A172 (cell line): ENCODE measurements at places on chromosomes 11 and 22. TPM values are rescaled to one million over a fixed set of nuclear protein-coding genes. Genes with fewer than 3 reads are reported as not detected.

GRCh38 chr11:63621071-63621470, 6.8 kb upstream of the PLAAT3 start:
- no peak for DNase-seq

DNA sequence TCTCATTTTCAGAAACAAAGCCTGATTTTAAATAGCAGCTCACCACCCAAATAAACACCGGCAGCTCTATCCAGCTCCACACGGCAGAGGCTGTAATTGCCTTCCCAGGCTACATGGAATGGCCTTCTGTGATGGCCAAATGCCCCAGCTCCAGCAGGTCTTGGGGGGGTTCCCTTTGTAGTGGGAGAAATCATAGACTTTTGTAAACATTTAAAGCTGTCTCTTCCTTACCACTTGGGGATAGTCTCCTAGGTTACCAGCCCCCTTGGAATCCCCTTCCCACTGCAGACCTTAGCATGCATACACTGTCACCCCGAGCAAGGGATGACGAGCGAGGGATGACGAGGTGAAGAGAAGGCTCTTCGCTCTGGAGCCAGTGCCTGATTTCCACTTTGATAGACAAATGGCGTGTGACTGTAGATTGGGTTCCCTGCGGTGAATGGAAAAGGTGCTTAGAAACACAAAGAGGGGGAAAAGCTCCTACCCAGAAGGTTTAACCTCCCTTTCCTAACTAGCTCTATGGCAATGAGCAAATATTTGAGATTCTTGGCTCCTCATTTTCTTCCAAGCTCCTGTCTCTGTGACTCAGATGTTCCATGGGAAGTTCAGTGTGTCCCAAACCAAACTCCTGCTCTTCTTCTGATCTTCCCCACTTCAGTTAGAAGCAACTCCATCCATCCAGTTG, 108.0 kb upstream of the CADM1 start:
- no peak for DNase-seq

DNA sequence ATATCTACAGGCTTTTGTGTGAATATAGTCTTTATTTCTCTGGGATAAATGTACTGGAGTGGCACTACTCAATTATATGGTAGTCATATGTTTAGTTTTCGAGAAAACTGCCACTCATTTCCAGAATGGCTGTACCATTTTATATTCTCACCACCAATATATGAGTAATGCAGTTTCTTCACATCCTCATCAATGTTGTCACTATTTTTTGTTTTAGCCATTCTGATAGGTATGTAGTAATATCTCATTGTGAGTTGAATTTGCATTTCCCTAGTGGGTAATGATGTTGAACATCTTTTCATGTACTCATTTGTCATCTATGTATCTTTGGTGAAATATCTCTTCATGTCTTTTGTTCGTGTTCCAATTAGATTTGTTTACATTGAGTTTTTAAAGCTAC, 18.0 kb downstream of the ACRV1 start:
- DNase-seq = no peak

DNA sequence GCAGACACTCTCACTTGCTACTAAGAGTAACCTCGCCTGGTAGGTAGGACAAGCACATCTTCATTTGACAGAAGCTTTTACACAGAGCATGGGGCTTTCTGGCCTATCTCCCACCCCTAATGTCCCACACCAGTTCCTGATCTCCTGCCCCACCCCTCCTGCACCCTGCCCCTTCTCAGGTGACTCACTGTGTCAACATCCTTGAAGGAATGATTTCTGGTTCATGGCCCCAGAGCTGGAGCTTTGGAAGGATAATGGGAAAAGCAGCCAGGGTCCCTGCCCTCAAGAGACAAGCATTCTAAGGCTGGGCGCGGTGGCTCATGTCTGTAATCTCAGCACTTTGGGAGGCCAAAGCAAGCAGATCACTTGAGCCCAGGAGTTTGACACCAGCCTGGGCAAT, 47.2 kb downstream of the LRFN4 start:
- peak; percentile 38 for DNase-seq

- no peak for DNase-seq
Observed at GRCh38 chr11:119964136-119965025, 173.5 kb downstream of the TRIM29 start.

GRCh38 chr11:94854770-94855633, 86.8 kb downstream of the AMOTL1 start:
- DNase-seq = no peak

DNA sequence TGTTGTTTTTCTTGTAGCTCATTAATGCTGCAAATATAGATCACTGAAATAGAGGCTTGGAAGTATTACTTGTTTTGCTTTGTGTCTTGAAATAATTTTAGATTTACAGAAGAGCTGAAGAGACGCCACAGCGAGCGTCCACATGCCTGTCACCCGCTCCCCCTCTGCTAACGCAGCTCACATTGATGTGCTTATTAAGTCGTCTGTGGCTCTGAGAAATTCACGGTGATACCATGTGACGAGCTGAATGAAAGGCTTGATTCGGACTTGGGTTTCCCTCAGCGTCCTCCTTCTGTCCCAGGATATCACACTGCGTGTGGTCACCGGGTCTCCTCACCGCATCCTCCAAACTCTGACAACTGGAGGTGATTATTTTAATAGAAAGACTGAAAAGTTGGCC, 365.4 kb downstream of the BRD1 start:
- no peak for DNase-seq

DNA sequence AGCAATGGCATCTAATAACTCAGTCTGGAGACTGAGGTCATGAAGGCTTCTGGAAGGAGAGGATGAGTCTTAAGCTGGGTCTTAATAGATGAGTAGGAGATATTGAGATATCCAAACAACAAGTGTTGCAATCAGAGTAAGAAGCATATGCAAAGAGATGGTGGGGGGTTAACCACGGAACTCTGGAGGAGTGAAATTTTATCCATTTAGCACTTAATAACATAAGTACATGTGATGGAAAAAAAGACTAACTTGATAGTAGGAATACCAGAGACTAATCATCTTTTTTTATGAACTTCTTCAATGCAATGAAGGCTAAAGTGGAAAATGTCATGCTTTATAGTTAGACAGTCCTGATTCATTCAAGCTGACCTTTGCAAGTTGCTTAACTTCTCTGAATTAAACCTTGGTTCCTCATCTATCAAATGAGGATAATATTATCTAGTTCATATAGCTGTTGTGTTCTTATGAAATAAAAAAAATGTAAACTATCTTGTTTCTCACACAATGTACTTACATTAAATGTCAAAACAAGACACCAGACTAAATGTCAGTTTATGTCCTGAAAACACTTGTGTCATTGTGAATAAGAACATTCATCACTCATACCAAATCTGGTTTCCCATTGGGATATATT, 403.1 kb upstream of the CCDC90B start:
- no peak for DNase-seq

The XPNPEP3 gene
- total RNA-seq = 6.4 and 8.5 TPM in 2 replicates

The PKP3 gene
- 39.8 and 44.0 TPM in 2 replicates for total RNA-seq
